Hepatocyte (in vitro differentiated cells): ENCODE measurements at places on chromosomes 4 and X.
A peak's percentile ranks its signal among the peaks of the same experiment; 100 is the strongest.

DNA sequence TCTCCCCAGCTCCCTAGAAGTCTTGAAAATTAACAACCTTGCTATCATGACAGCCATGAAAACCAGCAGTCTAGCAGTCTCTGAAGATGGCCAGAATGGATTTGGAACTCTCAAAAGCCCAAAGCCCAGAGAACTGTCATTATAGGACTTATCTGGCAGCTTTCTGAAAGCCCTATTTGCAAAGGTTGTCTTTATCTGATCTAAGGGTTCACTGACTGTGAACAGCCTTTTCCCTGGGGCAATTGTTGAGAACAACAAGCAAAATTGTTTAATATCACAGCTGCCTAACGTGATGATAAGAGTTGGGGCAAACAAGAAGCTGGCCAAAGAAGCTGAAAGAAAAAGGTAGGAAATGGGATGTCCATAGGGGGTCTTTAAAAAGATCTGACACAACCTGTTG, 20.9 kb upstream of the KLHL8 start:
- DNase-seq: no peak

DNA sequence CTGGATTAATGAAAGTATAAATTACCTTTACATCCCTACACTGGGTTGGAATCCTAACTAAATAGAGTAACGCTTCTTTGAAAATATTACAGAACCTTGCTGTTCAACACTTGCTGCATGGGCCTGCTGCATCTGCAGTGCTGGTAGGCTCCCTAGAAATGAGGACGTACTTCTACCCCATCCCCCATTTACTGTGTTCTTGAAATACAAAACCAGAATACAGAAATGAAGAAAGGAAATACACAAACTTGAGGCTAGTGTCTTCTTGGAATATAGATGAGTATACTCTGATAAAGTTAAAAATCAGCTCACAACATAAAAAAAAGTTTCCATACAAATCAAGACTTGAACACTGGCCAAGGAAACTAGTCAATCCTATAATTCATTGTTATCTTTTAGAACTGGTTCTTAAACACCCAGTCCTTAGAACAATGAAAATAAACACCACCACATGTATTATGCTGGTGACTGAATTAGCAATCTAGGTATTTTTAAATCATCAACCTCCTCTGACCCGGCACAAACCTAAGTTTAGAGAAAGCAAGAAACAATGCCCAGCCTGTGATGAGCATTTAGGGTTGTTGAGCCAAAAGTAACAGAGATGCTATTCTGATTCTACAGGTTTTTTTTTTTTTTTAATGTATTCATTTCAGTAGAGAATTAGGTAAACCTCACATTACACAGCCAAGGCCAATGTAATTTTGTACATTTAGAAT, 49.7 kb downstream of the ATP8A1 start:
- no peak for DNase-seq

DNA sequence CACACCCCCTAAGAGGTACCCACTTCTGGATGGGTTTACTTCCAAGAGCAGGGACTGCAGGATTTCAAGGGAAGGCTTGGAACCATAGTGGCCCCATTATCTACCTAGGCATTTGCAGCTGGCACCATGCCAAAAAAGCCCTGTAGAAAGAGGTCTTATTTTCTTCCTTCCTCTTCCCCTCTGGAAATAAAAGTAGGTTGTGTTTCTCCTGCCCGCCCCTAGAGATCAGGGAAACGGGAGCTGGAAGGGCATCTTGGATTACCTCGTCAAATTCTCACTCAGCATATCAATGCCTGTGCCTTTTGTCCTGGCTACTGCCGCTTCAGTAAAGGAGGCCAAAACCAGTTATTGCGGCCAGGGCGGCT, 1.6 kb downstream of the SCD5 start:
- no peak for DNase-seq

DNA sequence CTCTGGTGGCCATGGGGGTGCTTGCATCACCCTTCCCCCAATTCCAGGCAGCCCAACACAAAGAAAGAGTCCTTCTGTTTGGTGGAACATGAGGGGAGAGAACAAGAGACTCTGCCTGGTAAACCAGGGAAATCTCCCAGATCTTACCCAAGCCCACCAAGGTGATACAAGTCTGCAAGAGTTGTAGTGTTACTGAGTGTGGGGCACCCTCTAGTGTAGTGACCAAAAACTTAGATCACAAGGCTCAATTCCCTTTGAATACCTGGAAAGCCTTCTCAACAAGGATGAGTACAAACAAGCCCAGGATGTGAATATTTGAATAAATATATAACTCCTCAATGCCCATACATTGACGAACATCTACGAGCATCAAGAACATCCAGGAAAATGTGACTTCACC, 64.7 kb downstream of the IL13RA2 start:
- DNase-seq: no peak

DNA sequence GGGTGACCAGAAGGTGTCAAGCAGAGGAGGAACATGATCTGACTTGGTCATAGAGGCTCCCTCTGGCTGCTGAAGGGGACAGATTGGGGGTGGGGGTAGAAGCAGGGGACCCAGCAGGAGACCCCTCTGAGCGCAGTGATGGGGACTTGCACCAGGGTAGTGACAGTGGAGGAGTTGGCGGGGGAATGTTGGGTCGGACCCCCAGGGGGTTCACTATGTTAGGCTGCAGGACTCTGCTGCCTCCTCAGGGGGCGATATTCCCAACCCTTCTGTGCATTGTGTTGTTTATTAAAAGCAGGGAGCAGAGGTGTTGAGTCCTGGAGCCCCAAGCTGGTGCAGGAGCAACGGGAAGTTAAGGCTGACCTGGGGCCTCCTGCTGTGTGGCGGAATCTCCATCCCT, 8.8 kb downstream of the WDR13 start:
- no peak for DNase-seq

DNA sequence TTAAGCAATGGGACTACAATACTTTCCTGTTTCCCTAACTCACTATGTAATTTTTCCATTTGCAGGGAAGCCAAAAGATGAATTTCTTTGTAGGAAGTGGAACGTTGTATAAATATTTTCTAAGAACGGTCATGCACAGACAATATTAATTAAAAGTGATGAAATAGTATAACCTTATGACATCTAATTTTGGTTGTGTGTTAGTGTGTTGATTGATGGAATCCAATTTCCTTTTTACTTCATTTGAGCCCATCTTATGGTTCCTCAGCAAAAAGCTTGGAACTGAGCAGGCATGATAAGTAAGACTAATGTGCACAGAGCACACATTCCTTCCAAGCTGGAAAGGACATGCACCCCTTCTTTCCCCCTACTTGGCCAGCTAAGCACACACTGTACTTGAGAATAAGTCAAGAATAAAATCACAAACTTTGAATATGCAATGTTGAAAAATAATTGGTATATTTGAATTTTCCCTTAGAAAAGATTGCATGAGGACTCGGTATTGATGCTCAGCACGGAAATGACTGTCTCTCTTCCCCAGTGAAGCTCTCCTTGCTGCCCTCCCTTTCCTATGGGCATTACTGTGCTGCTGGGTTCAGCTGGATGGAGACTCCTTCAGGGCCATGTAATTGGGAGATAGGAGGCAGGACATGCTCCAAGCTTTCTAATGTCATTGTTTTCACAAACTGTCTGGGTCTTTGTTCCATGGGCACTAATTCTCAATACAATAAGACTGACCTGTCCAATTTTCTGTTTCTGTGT, 19.2 kb upstream of the PDLIM3 start:
- DNase-seq: no peak

DNA sequence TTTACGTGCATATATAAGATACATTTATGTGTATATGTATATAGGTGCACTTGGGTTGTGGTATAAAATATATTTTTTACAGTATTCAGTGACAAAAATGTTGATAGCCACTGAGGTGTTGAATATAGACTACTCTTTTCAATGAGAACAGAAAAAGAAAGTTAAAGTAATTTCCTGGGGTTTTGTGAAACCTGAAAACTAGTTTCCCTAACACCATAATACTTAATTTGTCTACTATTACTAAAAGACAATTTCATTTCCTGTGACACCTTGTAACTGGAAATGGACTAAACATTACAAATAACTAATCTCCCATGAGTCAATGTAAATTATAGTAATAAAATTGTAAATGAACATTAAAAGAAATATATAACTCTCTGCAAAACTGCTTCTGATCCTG, 32.0 kb upstream of the MAP9 start:
- no peak for DNase-seq

- DNase-seq: no peak
Measured at GRCh38 chr4:68466751-68467150, 19.5 kb downstream of the TMPRSS11E start.

GRCh38 chrX:136738049-136738729, 42.5 kb downstream of the ARHGEF6 start:
- DNase-seq: no peak

DNA sequence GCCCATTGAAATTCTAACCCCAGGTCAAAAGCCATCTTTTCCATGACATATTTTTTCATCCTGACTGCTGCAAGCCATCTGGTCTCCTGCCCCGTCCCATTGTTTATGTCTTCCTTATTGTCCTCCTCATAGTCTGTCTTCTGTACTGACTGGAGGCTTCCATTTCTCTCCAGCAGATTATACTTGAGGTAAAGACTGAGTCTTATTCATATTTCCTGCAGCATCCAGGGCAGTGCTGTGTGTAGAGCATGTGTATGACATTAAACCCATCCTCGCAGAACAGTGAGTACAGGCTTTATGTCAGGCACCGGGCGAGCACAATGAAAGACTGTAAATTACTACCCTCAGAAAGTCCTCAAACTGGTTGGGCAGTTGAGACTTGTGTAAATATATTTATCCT, 275.1 kb downstream of the C4orf33 start:
- no peak for DNase-seq

- DNase-seq: peak; percentile 100
Measured at GRCh38 chrX:1452516-1453394, at the start of gene ASMTL. Gene ASMTL, minus strand, starts transcription at chrX:1452909. Its CDS starts 69 bp downstream, at chrX:1452840.

GRCh38 chr4:108838451-108838850, 75.6 kb upstream of the ETNPPL start:
- DNase-seq: no peak

DNA sequence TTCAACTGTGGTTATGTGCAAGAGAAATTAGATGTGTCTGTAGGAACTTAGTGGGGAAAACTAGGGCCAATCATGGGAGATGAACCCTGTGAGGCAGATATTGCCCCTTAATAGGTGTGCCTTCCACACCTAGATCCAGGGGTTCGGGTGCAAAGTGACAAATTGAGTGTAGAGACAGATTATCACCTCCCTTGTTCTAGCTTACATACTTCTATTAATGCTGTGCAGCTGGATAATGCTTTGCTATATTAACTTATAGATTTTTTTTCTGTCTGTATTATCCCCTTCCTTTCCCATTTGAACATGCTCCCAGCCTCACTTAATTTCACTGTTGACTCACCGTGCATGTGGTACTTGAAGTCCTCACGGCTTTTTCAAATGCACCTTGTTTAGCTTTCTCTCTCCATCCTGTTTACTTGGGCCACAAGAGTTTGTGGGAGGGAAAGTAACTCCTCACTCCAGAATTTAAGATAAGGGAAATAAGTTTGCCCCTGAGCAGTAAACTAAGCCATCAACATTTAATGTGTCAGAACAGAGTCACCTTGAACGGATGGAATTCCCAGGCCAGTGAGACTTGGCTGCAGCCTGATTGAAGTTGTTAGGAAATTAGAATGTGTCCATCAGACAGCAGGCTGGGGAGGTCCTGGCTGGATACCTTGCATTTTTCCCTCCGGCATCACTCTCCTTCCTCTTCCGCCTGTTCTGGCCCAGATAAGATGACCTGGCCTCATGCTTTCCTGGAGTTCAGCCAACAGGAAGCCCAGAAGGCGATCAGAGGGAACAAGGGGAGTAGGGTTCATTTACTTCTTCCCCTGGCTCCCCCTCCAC, 478.4 kb downstream of the BCOR start:
- DNase-seq: peak; percentile 16

DNA sequence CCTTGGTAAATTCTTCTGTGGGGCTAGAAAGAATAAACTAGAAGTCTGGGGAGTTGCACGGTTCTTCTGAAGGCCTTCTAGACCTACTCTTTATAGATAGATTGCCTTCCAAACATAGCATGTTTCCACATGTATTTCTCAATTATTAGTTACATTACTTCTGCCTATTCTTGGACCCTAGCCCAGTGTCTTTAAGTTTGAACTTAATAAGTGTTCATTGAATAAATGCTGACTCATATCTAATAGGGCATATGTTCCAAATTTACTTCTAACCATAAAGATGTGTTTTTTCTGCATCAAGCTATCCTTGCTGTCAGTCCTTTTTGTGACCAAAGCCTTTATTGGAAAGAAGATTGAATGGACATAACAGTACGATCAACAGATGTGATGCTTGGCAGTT, 503.6 kb upstream of the ZFP42 start:
- DNase-seq: no peak

DNA sequence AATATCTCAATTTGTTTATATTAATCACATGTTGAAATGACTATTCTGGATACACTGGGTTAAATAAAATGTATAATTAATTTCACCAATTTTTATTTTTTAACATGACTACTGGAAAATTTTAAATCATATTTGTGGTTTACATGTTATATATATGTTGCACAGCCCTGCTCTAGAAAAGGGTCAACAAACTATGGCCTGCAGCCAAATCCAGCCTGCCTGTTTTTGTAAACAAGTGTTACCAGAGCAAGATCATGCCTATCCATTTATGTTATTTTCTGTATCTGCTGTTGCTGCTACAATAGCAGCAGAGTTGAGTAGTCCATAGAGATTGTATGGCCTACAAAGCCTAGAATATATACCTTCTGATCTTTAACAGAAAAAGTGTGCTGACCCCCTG, 1.2 kb downstream of the TCEANC start:
- no peak for DNase-seq

- DNase-seq: no peak
Measured at GRCh38 chr4:8173492-8174242, 15.1 kb upstream of the ABLIM2 start.

- no peak for DNase-seq
Measured at GRCh38 chr4:149749784-149750183, 65.9 kb downstream of the IQCM start.

DNA sequence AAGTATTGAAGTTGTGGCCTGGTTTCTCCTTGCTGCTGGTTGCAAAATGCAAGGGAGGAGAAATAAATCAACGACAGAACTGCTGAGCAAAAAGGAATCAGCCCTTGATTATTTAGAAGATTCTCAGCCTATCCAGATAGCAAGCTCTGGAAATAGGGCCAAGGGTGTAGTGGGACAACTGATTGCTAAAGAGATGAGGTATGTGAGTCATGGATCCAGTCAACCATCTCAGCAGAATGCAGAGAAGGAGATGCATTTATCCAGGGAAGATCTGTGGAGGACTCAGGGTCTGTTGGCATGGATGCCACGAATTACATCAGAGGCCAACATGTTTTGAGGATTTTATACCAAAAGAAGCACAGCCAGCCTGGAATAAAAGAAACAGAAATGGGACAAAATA, 36.7 kb downstream of the FOXR2 start:
- DNase-seq: no peak

DNA sequence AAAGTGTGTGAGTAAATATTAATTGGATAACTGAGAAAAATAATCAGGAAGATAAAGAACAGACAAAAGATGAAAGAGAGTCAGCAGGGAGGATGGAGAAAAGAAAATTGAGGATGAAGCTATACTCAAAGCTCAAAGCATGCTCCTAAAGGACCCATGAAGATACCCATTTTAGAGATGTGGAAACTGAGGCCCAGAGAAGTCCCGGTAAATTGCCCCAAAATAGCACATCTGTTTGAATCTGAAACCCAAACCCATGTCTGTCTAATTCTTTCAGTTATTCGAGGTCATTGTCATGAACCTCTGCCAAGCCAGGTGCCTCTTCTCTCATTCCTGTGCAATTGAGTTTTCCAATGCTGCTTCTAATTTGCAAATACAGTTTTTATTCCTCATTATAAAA, 29.6 kb upstream of the MSX1 start:
- no peak for DNase-seq

GRCh38 chr4:170990989-170991589, 822.1 kb upstream of the GALNTL6 start:
- DNase-seq: peak; percentile 59

GRCh38 chr4:40998675-40999358, 215.5 kb downstream of the APBB2 start:
- peak; percentile 51 for DNase-seq
